GM10248 (cell line): ENCODE measurements at places on chromosomes 4 and X.

GRCh38 chr4:39587881-39588280 lies 50.8 kb downstream of the SMIM14 start:
- no peak for DNase-seq

GRCh38 chr4:35802644-35803043 lies 441.7 kb downstream of the ARAP2 start:
- DNase-seq: no peak

DNA sequence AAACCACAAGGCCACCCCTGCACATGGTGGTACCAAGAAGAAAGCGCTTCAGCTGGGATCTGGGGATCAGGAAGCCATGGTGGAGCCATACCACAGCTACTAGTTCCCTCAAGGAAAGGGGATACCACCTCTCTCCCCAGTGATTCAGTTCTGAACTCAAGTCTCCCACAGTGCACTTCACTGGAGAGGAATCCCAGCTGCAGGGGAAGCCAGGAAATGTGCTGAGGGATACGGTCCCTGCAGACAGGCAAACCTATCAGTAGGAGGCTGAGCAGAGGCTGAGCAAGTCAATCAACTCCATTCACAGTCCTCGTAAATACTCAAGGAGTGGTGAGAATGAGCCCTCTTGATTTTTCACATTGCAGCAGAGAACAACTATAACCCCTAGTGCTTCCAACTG lies 11.0 kb downstream of the TMEM192 start:
- no peak for DNase-seq

GRCh38 chr4:158133551-158133950 lies 39.3 kb downstream of the GASK1B start:
- no peak for DNase-seq

DNA sequence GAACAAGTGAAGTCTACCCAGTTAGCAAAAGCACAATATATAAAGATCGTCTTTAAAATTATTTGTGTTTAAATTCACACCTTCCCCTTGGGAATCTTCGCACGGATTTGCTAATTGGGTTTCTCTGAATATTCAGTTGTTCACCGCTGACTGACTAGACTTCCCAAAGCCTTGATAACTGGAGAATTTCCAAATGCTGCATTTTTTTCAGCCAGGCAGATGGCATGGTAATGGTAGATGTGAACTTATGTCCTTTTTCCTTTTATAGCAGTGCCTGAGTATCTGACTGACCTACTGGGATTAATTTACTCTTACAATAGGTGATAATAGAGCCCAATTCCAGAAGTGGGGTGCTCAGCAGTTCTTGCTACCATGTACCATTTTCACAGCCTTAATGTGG lies 548.1 kb downstream of the PACRGL start:
- no peak for DNase-seq

DNA sequence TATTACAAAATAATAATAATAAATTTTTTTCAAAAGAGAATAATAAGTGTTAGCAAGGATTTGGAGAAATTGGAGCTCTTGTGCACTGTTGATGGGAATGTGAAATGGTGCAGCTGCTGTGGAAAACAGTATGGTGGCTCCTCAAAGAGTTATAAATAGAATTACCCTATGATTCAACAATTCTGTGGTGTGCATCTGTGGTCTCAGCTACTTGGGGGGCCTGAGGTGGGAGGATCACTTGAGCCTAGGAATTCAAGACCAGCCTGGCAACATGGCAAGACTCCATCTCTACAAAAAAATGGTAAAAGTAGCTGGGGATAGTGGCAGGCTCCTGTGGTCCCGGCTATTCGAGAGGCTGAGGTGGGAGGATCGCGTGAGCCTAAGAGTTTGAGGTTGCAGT lies 19.6 kb downstream of the MND1 start:
- no peak for DNase-seq

GRCh38 chr4:119000400-119000799 lies 111.7 kb downstream of the SYNPO2 start:
- DNase-seq: no peak

DNA sequence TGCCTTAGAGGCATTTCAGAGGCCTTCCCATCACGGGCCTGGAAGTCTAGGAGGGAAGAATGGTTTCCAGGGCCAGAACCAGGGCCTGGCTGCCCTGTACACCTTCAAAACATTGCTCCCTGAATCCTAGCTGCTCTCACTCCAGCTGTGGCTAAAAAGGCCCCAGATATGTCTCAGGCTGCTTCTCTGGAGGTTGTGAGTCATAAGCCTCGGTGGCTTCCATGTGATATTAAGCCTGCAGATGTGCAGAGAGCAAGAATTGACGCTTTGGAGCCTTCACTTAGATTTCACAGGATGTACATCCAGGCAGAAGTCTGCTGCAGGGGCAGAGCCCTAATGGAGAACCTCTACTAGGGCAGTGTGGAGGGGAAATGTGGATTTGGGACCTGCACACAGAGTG lies 502.5 kb downstream of the GRXCR1 start:
- DNase-seq: no peak

GRCh38 chrX:94401426-94401825 lies 727.4 kb downstream of the FAM133A start:
- DNase-seq: no peak
